ENCODE measurements at places on chromosomes 6 and 20.

- DNase-seq: no peak
Observed at GRCh38 chr6:16466800-16467553, 228.6 kb downstream of the GMPR start.

- DNase-seq: no peak
Observed at GRCh38 chr6:6749702-6750491, 161.4 kb downstream of the LY86 start.

- no peak for DNase-seq
Observed at GRCh38 chr6:122839472-122839871, 50.4 kb downstream of the SMPDL3A start.

GRCh38 chr6:153367021-153367420 is 235.9 kb upstream of the RGS17 start:
- DNase-seq: no peak

DNA sequence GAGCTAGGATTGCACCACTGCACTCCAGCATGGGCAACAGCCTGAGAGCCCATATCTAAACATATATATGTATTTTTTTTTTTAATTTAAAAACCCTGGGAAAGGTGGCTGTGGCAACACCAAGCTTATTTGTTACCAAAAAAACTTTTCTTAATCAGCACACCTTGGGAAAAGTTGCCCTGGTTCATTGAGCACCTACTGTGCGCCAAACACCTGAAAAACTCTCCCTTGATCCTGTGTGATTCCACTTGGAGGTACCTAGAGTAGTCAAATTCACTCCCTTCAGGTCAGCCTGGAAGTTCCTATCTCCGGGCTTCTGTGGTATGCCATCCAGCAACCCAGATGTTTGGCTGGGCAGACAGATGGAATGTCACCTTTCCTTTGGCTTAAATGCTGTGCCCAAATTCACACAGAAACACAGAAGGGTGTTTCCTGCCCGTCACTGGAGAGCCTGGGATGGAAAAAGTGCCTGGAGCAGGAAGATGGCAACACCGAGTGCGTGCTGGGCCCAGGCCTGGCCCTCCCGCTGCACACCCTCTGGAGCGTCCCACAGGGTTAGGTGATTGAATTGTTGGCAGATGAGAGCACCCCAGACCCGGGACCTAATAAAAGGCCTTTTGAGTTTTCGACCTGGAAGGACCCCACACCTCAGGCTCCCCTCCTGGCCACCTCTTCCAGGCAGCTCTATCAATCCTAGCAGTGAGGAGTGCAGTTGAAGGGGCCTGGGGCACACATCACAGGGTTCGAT is 337.5 kb downstream of the ZFAND3 start:
- no peak for DNase-seq

DNA sequence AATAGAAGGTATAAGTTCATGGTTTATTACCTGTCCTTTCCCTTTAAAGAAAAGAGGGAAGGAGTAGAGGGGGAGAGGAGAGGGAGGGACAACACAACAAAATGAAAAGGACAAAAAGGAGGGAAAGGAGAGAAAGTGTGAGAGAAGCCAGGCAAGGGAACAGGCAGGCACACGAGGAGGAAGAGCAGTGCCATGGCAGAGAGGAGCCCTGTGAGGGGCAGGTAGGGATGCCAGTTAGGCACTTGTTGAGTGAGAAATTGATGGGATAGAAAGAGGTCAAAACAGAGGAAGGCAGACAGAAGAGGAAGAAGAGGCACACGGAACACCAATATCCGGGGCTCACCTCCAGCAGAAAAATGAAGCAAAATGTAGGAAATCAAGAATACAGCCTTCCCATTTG is 42.5 kb downstream of the TNFAIP3 start:
- no peak for DNase-seq

DNA sequence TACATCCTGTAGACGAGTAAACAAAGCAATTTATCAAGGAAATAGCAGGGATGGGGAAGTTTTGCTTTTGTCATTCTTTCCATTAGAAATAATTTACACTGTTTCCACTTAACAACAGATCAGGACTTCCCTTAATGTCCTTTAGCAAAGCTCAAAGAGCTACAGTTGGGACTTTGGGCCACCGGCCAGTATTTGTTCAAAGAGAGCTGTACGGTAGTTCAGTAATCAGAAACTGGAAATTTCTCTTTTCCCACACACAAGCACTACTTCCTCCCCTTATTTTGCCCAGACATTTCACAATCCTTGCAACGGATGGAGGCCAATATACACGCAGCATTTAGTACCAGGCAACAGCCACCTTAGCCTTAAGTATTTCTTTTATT is 12.1 kb upstream of the HINT3 start:
- DNase-seq: no peak

DNA sequence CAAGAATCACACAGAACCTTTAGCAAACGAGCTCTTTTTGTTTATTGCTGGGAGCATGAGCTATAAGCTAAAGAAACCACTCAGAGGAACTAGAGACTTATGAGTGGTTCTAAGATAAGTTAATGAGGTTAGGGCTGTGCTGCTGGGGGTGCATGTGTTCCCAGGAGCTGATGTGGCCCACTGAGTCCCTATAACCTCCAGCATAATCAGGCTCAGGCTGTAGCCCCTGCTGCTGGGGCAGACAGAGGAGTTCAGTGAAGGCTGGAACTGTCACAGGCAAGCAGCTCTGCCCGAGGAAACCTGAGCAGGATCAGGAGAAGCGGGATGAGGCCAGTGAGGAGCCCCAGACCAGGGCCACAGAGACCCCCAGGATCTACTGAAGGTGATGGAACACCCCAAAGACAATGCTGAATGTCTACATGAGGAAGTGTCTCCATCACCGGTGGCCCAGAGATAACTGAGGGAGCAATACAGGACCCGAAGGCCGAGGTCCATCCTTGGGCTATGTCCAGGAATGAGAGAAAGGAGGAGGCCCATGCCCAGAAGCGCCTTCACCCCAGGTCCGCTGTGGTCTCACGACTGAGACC is 17.3 kb downstream of the TUBB2B start:
- no peak for DNase-seq

DNA sequence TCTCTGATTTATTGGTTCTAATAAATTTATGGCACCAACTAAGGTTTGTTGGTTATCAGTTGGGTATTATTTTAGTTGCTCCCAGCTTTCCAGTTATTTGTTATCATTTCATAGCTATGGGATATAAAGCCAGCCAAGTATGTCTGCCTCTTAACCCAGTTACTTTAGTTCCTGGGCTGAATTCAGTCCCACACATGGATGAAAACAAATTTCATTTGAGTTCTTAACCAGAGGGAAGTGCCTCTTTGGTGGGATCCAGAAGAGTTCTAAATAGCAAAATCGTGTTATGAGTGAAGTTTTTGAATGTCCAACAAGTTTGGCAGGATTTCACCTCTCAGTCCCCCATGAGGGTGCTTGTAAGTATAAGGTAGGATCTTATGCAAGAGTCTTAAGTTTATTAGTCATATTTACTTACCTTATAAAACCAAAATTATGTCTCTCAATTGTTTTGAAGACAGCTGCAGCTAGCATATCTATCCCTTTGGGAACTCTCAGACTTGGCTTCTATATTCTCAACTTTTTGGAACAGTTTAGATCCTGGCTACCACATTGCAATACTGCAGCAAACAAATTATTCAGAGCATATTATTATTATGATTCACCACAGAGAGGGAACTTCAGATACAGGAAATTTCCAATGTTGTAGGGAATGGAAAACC is 683.6 kb downstream of the BCKDHB start:
- no peak for DNase-seq

DNA sequence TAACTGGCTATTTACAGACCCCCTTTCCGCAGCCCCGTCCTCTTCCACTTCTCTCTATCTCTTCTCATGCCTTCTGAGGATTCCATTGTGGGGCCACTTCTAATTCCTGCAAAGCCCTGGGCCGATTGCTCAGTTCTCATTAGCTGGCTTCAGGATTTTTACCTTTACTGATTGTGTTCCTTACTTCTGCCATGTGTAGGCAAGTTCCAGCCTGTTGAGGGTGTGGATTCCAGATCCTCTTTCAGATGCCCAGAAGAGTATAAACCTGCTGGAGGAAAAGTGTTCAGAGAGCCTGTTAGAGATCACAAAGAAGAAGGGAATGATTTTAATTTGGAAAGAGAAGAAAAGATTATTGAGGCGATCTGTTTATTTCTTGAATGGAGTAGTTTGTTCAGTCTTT is 5.4 kb downstream of the DSE start:
- DNase-seq: no peak

GRCh38 chr20:37357481-37358365 is 11.8 kb downstream of the SRC start:
- no peak for DNase-seq

GRCh38 chr6:170450916-170451761 is 102.0 kb downstream of the PSMB1 start:
- no peak for DNase-seq

DNA sequence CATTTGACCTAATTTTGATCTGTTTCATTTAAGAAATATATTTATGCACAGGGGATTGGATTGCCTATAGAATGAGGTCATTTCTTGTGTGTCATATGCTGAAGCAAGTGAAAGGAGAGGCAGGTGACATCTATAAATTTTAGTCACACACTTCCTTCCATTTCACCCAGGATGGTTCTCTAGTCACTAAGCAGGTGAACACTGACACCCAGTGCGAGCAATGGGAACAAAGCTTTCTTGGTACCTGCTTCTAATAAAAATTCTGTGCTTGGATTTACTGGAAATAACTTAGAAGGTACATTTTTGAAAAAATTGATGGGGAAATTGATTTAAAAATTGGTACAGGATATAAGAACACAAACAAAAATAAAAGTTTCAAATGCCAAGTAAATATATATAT is 66.9 kb upstream of the MC3R start:
- DNase-seq: no peak

- no peak for DNase-seq
Observed at GRCh38 chr6:97427648-97428047, 144.6 kb upstream of the MMS22L start.

- no peak for DNase-seq
Observed at GRCh38 chr6:156980515-156980914, 203.3 kb downstream of the ARID1B start.

DNA sequence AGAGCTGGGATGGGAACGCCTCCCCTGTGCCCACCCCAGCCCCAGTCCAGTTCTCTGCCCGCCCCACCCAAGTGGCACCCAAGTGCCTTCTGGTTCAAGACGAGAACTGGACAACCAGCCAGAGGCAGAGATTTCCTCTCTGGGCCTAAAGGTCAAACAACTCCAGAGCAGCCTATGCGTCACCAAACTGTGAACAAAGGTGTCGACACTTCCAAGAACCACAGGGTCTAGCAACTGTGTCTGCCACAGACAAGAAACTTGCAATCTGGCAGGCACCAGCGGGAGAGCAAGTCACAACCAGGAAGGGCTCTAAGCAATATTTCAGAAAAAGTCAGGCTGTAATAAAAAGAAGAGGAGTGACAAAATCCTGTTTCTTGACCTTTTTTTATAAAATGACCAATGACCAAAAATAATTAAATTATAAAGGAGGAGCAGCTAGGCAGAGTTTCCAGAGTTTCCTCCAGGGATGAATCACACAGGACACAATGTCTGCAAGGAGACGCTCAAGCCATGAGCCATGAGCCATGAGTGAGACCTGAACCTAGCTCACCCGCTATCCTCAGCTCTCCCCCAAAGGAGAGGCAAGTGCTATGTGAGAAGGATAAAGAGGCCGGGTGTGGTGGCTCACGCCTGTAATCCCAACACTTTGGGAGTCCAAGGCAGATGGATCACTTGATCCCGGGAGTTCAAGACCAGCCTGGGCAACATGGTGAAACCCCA is 11.1 kb downstream of the EDEM2 start:
- no peak for DNase-seq

- DNase-seq: no peak
Observed at GRCh38 chr6:45327956-45328522, at the start of gene RUNX2. TSS of gene RUNX2 (plus strand) at chr6:45328330. CDS start at chr6:45328727, 397 bp downstream.

GRCh38 chr6:53359843-53360092 is 11.0 kb upstream of the ELOVL5 start:
- DNase-seq: no peak

GRCh38 chr6:144152334-144152900 is 2.1 kb downstream of the STX11 start:
- no peak for DNase-seq

DNA sequence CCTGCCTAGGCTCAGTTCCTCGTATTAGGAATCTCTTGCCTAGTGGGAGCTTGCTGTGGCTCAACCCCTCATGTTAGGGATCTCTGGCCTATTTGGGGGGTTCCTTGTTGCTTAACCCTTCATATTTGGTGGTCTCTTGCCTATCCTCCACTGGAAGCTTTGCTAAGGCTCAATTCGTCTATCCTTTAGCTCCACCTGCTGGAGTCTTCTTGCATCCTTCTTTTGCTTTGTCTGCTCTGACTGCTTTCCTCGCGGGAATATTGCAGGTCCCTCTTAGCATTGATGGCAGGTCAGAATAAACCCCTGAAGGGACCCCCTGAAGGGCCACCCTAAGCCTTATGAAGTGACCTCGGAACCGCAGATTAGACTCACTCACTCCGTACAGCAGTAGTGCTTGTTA is 203.0 kb upstream of the TBX18 start:
- no peak for DNase-seq

- DNase-seq: no peak
Observed at GRCh38 chr20:57650266-57650665, 30.0 kb upstream of the ZBP1 start.

GRCh38 chr20:43365691-43366090 is 92.0 kb upstream of the SRSF6 start:
- DNase-seq: no peak

- no peak for DNase-seq
Observed at GRCh38 chr20:62838128-62838891, 21.5 kb downstream of the COL9A3 start.

DNA sequence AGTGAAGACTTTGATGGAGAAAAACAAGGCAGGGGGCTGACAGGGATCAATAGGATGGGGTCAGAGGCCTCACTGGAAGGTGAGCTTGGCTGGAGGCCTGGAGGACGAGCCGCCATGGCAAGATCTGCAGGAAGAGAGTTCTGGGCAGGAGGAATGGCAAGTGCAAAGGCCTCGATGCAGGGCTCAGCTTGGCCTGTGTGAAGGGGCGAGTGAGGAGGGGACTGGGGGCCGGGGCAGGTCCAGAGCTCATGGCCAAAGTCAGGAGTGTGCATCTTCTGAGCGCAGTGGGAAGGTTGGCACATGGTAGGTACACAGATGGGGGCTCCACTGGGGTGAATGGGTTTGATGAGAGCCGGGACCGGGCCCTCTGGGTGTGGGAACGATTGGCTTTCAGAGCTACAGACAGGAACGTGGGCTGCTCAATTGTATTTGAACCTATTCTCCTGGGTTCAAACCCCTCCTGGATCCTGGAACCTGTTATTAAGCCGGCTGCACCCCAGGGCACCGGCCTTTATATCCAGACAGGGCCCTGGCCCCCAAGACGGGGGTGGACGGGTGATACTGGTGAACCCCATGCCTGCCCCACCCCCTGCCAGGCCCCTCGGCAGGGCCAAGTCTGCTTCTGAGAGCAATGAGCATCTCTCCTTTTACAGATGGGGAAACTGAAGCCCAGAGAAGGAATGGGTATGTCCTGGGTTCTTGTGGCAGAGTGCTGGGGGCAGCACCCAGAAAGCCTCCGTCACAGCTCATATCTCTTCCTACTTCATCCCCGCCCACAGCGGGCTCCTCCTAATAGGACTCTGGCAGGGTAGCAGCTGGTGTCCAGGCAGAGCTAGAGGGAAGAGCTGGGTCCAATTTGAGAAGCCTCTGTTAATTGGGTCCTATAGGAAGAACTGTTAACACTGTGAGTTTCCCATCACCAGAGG is 106.1 kb downstream of the CEBPB start:
- DNase-seq: no peak

GRCh38 chr6:54473328-54473727 is 165.1 kb downstream of the TINAG start:
- DNase-seq: no peak

GRCh38 chr6:154899824-154900463 is 95.2 kb upstream of the TIAM2 start:
- DNase-seq: no peak

GRCh38 chr20:37316116-37316774 is 26.8 kb downstream of the MANBAL start:
- DNase-seq: no peak
